CD8-positive, alpha-beta T cell (primary cell): ENCODE measurements at places on chromosomes 6 and 20.

DNA sequence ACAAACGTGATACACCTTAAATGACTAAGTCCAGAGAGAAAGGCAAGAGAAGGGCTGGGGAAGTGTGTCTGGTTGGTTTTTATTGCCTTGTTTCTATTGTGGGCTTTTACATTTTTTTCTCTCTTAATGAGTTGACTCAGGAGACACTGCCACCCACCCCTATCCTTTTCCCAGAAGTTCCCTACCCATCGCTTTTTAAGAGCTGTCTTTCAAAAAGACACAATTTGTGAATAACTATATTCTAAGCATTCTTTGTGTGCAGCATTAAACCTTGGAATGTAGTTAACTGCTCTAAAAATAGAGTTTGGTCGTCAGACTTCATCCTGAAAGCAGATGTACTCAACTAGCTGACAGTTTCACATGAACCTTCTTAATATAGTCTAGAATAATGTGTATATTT is 174.9 kb downstream of the ISM1 start:
- no peak for DNase-seq

DNA sequence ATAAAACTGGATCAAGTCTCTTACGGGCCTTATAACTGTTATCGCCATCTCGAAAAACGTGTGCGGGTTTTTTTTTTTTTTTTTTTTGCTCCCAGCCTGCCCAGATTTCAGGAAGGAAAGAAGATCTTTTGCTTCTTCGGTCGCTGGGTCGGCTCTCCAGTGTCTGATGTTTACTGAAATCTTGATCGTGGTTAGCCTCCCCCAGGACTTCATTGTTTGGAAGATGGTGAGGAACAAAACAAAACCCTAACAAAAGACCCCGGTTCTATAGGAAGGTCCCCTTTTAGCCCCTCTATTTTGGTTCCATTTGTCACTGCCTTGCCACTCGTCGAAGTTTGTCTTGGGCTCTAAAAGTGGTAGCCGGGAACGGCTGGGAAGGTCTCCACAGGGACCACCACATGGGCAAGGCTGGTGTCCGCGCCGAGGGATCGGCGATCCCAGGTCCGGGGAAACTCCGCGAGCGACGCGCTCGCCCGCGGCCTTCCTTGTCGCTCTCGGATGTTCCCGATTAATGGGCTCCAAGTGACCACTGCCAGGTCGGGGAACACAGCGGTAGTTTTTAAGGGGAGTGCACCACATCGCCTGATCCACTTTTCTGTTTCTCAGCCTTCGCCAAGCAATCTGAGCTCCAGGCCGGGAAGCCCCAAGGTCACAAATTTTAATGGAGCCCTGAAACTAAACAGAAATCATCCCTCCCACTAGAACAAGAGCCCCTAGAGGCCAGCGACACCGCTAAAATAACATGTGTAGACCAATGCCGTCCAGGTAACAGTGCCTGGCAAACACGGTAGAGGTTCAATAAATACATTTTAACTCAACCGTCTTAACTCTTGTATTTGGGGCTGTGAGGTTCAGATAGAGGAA is 27.0 kb downstream of the TRIM27 start:
- peak; percentile 45 for DNase-seq

DNA sequence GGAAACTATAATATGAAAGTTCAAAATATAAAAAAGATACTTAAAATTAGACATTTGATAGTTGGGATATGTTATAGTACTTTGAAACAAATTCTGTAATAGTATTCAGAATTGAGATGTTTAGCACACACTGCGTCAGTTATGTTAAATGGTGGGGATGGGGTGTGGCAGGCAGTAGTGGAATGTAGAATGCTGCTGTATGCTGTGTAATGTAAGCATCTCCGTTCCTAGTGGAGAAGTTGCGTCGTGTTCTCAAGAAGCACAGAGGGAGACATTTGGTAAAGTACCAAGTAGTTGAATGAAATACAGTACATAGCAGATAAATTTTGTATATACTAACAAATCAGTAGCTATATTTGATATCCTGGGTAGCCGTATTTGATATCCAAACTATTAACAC is 192.4 kb downstream of the ZFAND3 start:
- DNase-seq: no peak

GRCh38 chr20:1809131-1809572 is 86.1 kb upstream of the SIRPA start:
- DNase-seq: no peak

GRCh38 chr6:48747471-48747870 is 636.5 kb upstream of the PTCHD4 start:
- no peak for DNase-seq

DNA sequence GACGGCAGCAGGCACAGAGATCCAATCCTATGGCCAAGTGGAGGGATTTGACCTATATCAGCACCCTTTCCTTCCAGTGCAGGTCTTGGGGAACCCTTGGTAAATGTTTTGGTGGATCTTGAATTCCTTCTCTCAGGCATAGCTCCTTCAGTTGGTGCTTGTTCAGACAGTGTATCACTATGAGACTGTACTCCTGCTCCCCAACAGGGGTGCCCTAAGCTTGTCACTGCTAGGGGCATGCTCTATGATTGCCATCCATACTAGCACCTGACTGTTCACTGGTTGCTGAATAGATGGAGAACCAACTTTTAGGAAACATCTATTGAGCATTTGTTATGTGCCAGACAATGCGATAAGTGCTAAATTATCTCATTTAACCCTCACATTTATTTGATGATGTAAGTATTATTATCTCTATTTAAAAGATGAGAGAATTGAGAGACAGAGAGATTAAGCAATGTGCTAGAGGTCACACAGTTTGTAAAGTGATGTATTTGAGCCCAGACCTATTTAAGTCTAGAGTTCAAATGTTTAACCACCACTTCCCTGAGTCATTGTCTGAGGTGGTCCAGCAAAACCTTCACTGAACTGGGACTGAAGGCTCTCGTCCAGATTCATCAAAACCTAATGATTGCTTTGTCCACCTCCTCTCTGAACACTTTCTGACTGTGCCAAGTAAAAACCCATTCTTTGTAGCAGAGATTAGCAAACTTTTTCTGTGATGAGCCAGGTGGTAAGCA is 34.3 kb downstream of the ADGRF1 start:
- DNase-seq: no peak

DNA sequence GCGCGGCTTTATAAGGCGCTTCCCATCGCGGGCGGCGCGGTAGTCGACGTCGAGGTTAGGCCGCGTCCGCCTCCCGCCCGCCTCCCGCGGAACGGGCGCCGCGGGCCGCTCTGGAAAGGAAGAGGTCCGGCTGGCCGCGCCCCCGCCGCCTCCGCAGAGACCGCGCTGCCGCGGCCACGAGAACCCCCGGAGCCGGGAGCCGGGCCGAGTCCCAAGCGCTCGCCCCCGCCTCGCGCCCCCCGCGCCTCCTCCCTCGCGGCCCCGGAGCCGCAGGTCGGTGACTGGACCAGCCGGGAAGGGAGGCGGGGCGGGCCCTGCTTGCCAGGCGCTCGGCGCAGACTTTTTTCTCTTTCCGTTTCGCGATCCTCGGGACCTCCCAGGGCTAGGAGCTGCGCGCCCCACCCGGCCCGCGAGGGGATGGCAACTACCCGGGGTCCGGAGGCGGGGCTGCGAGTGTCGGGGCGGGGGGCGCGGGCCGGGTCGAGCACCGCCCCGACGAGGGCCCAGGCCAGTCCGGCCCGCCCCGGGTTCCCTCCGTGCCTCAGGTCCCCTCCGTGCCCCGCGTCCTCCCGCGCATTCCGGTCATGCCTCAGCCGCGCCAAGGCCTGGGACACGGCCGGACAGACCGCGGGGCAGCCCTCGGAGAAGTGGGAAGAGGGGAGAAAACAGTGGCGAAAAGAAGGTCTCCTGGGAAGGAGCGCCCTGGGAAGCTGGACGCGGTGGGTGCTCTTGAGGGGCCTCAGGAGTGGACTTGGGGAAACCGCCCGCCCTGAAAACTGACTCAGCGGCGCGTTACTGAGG is 417 bp upstream of the PXDC1 start:
- peak; percentile 72 for DNase-seq

DNA sequence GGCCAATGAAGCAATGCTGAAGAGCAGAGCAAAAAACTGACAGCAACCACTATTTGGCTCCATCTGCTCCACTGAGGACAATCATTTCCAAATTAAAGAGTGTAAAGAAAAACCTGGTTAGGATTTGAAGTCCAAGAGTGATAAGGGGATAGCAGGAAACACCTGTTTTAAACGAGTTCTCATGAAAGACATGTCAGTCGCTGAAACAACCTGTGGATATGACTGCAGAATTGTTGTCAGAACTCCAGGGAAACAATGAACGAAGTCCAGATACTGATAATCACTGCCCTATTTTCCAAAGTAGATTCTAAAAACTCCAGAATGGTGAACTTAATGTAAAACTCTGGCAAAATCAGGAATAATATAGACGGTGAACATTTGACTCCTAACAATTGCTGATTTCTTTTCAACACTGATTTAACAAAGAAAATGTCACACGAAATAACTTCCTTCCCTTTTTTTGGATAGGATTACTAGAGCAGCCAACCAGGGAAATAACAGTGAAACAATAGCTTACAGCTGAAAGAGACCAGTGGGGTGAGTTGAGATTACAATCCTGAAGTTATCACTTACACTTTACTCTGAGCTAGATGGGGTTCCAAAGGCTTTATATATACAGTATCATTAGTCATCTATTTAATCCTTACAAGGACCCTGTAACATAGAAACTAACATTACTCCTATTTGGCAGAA is 83.7 kb downstream of the ELOVL5 start:
- no peak for DNase-seq

GRCh38 chr6:29251736-29252135 is 49.8 kb upstream of the OR14J1 start:
- DNase-seq: no peak

DNA sequence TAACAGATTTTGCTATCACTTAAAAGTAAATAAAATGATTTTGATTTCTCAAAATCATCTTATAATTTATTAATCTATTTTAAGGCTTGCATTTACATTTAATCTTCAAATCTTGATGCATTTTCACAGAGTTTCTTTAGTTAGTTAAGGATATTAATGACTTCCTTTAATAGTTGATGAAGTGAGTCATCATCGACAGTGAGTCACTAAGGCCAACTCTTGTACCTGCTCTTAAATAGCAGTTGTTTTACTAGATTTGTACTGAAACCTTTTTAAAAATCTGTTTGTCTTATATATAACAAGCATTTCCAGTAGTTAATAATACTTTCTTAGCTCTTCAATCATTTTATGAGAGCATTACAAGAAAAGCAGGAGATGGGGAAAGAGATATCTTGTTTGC is 191.7 kb downstream of the ESR1 start:
- DNase-seq: no peak

DNA sequence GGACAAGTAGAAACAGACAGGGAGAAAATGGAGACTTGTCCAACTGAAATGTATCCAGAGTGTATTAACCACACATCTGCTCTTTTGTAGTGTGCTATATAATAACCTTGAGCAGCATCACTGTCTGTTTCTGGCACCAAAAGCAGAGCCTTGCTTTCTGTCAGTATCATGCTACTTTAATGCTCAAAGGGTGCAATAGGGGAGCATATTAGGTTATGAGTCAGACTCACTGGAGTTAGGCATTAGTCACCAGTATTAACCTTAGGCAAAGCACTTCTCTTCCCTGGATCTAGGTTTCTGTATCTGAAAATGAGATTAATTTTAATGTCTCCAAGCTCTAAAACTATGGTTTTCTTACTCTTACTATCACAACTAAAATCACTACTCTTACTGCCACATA is 280.1 kb downstream of the TFAP2B start:
- no peak for DNase-seq

DNA sequence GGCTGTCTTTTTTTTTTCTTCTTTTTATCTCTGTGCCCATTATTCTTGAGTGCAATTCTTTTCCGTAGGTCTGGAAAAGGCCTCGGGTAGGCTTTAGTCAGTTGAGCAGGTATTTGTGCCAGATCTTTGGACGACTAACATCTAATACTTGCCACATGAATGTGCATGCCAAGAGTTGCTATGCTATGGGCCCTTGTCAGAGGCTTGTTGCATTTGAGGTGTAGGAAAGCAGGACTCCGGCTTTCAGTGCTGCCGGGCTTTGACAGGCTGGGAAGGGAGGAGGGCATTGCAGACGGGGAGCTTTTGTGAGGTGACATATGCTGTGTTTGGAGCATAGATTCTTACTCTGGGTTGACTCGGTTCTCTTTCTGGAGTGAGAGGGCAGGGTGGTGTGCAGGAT is 10.2 kb downstream of the LRRC1 start:
- DNase-seq: no peak

- no peak for DNase-seq
Observed at GRCh38 chr6:45423111-45423823, 45.5 kb upstream of the SUPT3H start.

DNA sequence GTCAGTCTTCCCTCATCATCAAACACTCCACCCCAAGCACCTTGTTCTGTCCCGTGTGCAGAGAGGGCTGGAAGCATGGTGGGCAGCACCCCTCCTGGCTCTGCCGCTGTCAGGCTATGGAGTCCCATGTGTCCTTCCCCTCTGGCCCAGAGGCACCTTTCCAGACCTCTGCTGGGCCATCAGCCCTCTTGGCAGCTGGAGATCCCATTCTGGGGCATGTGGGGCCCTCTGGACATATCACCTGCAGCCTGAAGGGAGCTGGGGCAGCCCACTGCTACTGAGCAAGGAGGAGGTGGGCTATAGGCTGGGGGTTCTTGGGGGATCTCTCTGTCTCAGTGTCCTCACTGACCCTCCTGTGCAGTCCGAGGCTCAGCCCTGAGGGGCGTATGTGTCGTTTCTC is 42.2 kb downstream of the SUN5 start:
- no peak for DNase-seq

DNA sequence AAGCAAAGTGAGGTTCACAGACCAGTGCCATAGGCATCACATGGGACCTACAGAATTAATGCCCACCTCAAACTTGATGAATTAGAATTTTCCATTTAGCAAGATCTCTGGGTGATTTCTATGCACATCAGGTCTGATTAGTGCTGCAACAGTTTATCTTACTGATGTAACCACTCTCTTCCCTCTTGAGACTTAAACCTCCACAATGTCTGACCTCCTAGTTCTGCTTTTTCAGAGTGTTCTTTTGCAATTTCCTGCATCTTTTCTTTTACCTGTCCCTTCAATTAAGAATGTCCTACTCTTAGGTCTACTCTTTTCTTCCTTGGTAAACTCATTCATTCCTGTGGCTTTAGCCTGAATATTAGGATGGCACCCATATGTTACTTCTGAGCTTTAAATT is 615.3 kb downstream of the TFAP2A start:
- no peak for DNase-seq

- no peak for DNase-seq
Observed at GRCh38 chr20:16548068-16548672, 25.1 kb downstream of the KIF16B start.
